Left cardiac atrium (tissue), 4 donors: ENCODE measurements at places on chromosomes 7 and 10.

- DNase-seq: no peak
These were observed 125.3 kb downstream of the ADARB2 start for GRCh38 chr10:1611936-1612550.

DNA sequence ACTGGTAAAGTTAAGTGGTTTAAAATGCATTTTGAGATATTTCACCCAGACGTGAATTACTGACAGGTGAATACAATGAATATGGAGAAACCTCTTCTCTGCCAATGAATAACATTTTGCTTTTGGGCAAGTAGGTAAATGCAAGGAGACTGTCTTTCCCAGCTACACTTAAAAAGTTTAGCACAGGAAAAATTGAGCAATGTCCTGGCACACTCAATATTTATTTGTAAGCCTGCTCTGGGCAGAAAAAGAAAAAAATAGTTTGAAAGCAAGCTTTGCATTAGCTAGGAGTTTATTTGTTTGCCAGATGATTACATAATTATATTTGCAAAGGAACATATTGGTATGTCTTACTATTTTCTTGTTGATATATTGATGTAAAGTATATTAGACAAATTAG is 624.2 kb downstream of the ACTR3B start:
- DNase-seq: no peak

DNA sequence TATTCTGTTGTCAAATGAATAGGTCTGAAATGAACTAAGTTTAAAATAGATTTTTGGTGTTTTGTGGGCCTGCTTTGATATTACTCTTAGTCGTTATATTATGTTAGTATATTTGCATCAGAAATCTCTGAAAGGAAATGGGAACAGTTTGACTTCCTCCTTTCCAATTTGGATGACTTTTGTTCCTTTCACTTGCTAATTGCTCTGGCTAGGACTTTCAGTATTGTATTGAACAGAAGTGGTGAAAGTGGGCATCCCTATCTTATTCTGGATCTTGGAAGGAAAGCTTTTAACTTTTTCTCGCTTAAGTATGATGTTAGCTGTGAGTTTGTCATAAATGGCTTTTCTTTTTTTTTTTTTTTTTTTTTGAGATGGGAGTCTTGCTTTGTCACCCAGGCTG is 273.6 kb upstream of the DKK1 start:
- DNase-seq: no peak

DNA sequence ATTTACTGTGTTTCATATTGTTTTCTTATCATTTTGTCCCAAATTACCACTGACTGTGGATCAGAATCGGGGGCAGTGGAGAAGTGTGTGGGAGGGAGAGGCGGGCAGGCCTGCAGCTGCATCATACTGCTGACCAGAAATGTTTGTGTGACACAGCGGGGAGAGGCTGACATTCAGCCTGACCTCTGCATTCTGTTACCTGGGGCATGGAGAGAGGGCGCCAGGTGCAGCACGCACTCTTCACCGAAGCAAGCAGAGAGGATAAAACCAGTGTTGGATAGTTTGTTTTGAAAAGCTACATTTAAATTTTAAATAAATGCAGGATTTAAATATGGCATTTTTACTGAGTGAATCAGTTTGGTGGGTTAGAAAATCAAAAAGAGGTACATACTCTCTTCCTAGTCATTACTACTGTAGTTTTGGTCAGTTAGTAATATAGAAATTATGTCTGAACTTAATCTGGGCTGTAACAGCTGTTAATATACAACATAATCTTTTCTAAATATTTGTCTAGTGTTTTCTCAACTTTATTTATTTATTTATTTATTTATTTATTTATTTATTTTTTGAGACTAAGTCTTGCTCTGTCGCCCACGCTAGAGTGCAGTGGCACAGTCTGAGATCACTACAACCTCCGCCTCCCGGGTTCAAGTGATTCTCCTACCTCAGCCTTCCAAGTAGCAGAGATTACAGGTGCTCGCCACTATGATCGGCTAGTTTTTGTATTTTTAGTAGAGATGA is 8.8 kb upstream of the STMP1 start:
- DNase-seq: no peak

DNA sequence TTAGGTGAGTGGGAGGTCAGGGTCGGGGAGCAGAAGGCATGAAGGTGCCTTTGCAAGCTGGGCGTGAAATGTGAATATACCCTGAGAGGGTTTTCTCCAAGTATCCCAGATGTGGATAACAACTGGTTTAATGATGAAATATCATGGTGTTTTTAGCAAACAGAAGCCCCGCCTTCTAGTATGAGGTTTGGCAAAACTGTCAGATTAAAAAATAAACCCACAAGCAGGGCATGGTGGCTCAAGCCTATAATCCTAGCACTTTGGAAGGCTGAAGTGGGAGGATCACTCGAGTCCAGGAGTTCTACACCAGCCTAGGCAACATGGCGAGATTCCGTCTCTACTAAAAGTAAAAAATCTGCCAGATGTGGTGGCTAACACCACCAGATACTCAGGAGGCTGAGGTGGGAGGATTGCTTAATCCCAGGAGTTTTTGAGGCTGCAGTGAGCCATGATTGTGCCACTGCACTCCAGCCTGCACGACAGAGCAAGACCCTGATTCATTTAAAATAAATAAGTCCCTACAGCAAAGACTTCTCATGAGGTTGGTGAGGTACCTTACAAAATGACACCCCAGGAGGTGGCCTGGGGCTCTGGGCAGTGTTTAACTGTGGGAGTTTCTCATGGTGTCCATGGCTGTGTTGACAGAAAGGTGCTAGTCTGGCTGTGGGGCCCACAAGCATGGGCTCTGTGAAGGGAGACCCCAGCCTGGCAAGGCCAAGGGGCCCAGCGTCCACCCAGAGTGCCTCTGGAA is 6.7 kb upstream of the PWWP2B start:
- DNase-seq: no peak

DNA sequence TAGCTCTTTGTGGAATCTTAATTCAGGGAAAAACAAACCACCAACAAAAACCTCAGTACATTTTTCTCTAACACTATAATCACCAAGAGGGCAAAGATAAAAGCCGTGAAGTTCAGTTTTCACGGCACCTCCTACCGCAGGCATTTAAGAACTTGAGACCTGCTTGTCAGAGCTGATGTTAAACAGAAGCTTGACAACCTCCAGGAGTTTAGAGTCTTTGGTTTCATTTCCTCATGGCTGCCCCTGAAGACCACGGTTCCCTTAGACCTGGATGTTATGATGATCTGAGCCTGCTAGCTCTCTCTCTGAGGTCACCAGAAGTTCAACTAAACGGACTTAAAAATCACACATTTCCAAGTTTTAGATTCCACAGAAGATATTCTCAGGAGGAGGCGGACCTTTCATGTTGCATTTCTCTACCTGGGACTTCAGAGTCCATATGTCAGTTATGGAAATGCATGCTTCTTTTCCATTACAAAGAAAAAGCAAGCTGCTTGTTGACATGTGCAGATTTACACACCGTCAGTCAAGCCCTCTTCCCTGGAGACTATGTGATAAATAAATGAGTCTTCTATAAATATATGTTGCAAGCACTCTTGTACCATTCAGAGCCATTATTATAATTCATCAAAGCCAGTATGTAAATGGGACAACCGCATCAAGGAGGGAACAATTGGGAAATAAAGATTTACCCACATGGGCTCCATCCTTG is 258.0 kb downstream of the GFRA1 start:
- no peak for DNase-seq

- no peak for DNase-seq
These were observed 151.3 kb upstream of the FAM20C start for GRCh38 chr7:40799-41750.
